ENCODE measurements at places on chromosomes 4 and X.

DNA sequence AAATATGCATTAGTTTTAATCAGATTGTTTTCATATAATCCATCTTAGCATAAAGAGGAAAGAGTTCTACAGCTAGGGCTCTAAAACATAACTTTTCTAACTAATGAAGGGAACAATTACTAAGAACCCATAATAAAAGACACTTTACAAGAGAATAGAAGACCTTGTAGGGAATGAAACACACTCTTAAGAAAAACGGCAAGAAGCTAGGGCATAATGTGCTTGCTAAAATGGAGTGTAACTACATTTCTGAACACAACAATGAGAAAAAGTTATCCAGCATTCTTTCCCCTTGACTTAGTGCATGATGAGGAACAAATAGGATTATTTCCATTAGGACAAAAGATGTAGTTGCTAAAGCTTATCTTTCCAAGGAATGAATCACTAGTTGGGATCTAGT lies 54.6 kb downstream of the ARHGAP6 start:
- DNase-seq, result no peak

- no peak for DNase-seq
Measured at GRCh38 chr4:77036206-77036605, 39.6 kb downstream of the CCNI start.

- no peak for DNase-seq
Measured at GRCh38 chr4:138259271-138259670, 17.1 kb upstream of the SLC7A11 start.

DNA sequence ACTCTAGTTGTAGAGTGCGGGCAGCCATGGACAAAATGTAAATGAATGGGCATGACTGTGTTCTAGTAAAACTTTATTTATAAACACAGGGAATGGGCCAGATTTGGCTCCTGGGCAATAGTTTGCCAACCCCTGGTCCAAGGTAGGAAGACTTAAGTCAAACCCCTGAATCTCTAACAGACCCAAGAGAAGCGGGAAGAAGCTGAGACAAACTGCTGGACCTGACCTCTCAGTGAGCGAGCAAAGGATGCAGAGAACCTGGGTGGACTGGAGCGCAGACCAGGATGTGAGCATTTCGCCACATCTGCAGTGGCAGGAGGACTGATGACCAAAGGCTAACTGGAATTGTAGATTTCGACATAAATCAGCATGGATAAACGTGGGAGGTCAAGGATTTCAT lies 201.6 kb downstream of the STIM2 start:
- no peak for DNase-seq

DNA sequence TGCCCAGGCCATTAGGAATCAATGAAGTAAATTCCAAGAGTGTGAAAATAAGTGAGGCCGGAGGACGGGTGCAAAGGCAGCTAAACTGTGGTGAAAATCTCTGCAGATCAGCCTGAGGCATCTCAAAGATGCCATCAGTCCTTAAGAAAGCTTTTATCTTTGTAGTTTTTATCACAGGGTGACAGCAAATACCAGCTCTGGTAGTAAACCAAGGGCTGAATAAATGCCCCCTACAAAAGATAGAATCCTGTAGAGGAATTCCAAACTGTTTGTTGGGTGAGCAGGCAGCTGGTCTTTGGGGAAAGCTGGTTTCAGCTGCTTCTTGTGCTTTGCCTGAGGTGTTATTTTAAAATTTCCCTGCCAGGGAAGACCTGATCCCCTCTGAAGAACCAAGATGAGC lies 21.6 kb upstream of the RBM47 start:
- DNase-seq, result no peak

DNA sequence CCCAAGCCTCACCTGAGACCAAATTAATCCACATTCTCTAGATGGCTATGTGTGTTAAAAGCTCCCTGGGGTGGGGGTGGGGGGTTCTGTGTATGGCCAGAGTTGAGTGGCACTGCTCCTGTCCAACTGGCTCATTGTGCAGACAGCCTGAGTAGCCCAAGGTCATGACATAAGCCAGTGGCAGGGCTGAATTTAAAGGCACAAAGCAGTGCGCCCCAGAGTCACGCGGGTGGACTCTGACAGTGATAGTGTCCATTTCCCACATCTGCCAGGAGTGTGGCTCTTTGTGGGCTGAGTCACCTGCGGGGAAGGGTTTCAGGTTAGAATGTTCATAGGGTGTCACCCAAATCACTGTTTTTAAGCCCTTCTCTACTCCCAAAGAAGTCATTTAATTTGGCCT lies 45.4 kb downstream of the SCD5 start:
- no peak for DNase-seq

DNA sequence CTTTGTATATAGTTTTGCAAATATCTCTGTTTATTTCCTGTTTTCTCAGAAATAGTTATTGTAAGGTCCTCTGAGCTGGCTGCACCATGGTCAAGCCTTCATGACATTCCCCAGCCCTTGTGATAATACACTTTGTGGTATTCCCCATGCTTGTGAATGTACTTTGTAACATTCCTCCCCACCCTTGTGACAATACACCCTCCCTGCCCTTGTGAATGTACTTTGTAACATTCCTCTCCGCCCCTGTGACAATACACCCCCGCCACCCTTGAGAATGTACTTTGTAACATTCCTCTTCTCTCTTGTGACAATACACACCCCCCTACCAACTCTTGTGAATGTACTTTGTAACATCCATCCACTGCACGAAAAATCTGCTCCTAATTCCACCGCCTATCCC lies 530.7 kb downstream of the CENPC start:
- no peak for DNase-seq

GRCh38 chrX:44459501-44459900 lies 83.2 kb downstream of the FUNDC1 start:
- DNase-seq, result no peak

DNA sequence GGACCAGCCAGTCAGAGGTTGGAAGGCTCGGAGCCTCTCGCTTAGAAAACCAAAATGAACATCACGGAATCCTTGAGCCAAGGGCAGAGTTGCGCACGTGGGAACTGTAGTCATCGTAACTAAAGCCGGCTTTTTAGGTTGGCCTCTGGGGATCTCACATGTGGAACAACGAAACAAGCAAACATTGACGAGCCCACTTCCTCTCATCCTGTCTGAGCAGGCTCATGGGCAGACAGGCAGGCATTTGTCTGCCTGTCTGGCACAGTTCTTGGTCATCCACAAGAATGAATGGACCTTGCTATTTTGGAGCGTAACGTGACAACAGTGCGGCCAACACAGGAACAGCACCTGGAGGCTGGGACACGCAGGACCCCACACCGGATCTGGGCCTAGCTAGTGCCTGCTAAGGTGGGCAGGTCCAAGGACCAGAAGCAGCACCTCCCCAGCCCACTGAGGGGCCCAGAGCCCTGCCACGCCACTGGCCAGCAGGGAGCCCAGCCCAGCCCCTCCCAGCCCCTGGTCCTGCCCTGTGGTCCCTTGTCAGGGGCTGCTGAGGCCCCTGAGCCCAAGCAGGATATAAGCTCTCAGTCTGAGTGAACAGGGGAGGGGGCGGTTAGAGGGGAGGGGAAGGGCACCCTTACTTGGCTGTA lies 9.2 kb upstream of the TREX2 start:
- no peak for DNase-seq

GRCh38 chr4:74389494-74389893 lies 24.5 kb downstream of the EREG start:
- DNase-seq, result no peak

DNA sequence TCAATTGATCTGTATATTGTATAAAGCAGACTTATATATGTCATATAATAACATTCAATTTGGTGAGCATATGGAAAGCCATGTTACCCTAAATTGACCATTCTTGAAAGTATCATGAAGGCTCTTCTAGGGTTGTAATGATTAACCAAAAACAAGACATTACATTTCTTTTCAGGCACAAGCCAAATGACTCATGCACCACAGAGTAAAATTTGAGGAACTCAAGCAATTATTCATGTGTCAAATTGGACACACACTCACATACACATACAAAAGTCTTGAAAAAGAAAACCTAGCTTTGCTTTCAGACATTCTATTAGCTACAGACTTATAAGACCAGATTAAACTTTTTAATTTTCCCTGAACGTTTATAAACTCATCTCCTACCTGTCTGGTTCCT lies 146.5 kb upstream of the PCDH18 start:
- no peak for DNase-seq

GRCh38 chrX:149510386-149510785 lies 5.3 kb upstream of the IDS start:
- no peak for DNase-seq

GRCh38 chrX:123184219-123184865 lies at the start of gene GRIA3:
Gene GRIA3, plus strand, starts transcription at chrX:123184278. Its CDS starts 258 bp downstream, at chrX:123184536.
- no peak for DNase-seq

GRCh38 chr4:169062897-169063244 lies 52.8 kb upstream of the CBR4 start:
- DNase-seq, result no peak

GRCh38 chrX:26109142-26109541 lies 29.0 kb upstream of the MAGEB18 start:
- DNase-seq, result no peak

- DNase-seq, result no peak
Measured at GRCh38 chrX:13265549-13266132, 54.2 kb downstream of the ATXN3L start.

DNA sequence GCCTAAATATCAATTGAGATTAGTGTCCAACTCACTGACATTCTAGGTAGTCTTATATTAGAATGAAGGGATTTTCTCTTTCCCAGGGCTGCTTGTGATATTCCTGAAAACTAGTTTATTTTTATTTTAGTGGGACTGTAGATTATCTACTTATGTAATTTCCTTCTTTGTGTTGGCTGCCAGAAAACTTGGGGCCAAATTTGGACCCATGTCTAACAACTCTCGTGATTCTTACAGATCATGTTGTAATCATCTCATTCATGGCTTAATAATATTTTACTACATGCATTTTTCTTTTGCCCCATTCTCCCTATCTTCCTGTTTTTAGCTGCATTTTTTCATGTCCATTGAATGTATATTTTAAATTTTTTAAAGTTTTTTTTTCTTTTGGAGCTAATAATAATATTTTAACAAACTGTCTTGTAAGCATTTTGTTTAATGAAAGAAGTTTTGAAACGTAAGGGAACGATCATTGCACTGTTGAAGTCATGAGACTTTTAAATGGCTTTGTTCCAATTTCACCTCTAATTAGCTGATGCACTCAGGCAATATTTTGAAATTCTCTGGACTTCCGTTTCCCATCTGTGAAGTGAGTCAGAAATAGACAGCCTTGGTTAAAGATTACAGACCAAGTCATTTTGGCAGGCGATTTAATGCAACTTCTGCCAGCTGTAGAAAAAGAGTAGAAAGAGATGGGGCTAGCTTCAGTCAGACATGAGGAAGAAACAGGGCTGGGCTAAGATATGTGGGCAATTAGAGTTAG lies 14.3 kb upstream of the TDO2 start:
- no peak for DNase-seq

- no peak for DNase-seq
Measured at GRCh38 chr4:17930256-17930655, 91.3 kb downstream of the LCORL start.

- DNase-seq, result no peak
Measured at GRCh38 chr4:65508168-65508567, 162.1 kb downstream of the EPHA5 start.

- no peak for DNase-seq
Measured at GRCh38 chrX:74449937-74450330, 28.6 kb downstream of the SLC16A2 start.

DNA sequence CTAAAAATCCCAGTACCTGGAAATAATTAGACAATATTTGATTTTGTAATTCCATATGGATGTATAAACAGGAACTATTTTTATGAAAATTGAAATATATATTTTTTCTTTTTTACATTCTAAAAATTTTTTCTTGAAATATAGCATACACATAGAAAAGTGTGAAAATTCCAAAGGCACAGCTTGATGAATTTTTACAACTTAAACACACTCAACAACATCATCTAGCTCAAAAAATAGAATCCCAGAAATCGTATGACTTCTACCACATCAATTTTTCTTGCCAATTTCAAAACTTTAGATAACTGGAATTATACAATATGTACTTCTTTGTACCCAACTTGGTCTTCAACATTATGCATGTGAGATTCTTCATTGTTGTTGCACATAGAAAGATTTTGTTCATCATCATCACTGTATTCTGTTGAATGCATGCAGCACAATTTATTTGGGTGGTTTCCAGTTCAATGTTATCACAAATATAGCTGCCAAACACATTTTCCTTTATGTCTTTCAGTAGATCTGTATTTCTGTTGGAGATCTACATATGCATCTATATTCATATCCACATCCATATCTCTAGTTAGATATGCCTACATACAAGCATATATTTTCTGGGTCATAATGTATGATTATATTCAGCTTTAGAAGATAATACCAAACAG lies 340.7 kb upstream of the SLIT2 start:
- no peak for DNase-seq

DNA sequence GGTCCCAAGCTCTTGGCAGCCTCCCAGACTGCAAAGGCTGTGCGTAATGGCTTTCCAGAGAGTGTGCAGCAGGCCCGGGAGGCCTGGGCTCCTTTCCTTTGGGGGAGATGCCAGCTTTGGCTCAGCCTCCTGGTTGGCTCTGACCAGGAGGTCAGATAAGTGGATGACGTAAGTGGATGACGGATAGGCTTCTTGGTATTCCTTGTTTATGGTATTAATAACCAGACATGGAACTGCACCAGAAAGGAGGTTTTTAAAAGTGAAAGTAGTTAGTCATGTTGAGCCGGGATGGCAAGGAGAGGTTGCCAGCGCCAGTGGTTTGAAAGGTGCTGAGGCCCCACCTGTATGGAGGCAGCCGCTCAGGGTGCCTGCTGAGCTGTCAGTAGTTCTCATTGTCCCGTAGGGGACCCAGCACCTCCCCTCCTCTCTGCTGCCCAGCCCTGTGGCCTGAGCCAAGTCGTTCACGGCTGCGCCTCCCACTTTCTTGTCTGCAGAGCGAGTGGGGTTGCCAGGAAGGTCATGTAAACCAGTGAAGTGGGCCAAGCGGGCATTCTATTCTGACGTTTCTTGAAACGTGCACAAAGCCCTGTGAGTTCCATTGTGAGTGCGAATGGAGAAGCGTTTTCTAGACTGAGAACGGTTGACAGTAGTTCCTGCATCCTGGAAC lies 28.7 kb upstream of the STOX2 start:
- DNase-seq, result no peak

- DNase-seq, result no peak
Measured at GRCh38 chr4:54999003-54999402, 126.4 kb downstream of the KDR start.

GRCh38 chr4:3290476-3290875 lies 2.3 kb upstream of the RGS12 start:
- DNase-seq, result no peak

DNA sequence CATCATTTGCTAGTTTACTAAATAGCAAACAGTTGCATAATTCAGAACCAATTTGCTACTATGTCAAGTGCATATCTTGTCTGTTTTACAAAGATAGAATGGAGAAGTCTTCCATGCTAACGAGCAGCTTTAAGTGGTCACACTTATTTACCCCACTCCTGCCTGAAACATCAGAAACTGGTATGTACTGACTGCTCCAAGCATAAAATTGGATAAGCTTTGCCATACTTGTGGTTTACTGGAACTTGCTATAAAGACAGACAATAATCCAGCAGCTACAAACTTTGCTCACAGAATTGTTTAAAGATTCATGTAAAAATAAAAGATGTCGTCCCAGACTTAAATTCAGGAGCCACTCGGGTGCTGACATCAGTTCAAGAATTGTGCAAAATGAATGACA lies 13.3 kb upstream of the CDKL2 start:
- no peak for DNase-seq
